Neural progenitor cell (in vitro differentiated cells): ENCODE measurements at places on chromosomes 13 and 19. TPM values are rescaled to one million over a fixed set of nuclear protein-coding genes. Genes with fewer than 3 reads are reported as not detected.
A peak's percentile ranks its signal among the peaks of the same experiment; 100 is the strongest.

DNA sequence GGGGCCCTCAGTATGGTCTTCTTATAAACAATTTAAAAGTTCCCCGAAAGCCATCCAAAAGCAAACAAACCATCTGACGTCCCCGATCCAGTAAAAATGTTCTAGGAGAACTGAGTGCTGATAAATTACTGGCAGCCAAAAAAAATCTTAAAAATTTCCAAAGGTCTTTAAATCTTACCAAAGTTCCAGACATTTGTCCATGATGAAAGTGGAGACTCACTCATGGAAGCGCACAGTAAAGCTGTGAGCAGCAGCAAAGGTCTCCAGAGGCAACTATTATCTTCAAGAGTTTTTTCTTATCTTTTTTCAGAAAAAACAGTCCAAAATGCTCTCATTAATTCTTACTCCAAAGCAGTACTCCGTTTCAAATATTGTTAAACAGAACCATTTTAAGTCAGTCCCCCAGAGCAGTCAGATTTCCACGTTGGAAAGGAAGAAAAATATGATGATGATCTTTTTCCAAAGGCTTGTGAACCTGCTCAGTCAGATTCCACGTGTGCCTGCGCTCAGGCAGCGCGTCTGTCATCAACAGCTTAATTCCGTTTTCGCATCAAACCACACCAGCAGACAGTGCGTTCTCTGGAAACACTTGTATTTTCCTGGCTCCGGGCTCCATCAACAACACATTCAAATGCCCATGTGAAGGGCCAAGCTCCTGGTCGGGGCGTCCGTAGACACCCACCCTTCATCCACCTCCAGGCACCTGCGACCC, 85.4 kb downstream of the COL4A1 start:
- DNase-seq, result no peak
- H3K4me3 ChIP-seq, result no peak overlapping the region
- no peaks in the 10 kb centered on the region for H3K27me3 ChIP-seq
- H3K36me3 ChIP-seq, result no peaks in the 10 kb centered on the region
- peaks cover under 1% of the 10 kb centered on the region for H3K4me1 ChIP-seq
- no peak overlapping the region for H3K27ac ChIP-seq

- DNase-seq, result peak; percentile 54
- no peak overlapping the region for H3K4me3 ChIP-seq
- H3K27me3 ChIP-seq, result no peaks in the 10 kb centered on the region
- H3K4me1 ChIP-seq, result no peaks in the 10 kb centered on the region
- no peaks in the 10 kb centered on the region for H3K36me3 ChIP-seq
- H3K27ac ChIP-seq, result no peak overlapping the region
Measured at GRCh38 chr13:32911506-32911905, 104.7 kb upstream of the KL start.

DNA sequence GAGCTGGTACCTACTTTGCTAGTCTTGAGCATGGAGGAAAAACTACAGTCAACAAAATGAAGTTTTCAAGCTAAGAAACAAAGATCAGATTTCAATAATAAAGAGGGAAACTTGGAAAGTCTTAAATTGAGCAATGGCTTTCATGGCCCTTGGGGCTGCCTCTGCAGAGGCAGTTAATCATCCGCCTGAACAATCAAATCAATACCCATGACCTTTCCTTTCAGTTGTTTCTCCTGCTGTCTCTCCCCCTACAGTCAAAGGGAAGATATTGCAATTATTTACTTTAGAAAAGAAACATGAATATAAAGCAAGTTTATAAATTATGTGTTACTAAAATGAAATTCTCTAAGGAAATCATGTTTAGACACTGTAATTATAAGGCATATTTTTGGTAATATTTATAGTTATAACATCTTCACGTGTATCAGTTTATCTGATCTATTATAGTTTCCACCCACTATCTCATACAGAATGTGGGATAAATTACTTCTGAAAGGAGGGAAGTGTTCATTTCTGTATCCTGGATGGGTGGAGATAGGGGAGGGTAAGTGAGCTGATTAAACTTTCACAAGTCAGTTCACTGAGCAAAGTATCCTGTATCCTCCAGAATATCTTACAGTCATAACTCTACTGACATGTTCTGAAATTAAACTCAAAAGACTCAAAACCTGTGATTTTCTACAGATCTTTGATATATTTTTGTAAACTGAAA, 72.4 kb upstream of the TSC22D1 start:
- H3K36me3 ChIP-seq, result no peaks in the 10 kb centered on the region
- no peak for DNase-seq
- H3K4me3 ChIP-seq, result no peak overlapping the region
- peaks cover 10% of the 10 kb centered on the region for H3K4me1 ChIP-seq

- H3K27me3 ChIP-seq, result no peaks in the 10 kb centered on the region
- H3K36me3 ChIP-seq, result no peaks in the 10 kb centered on the region
- H3K4me1 ChIP-seq, result no peaks in the 10 kb centered on the region
- no peak for DNase-seq
- H3K4me3 ChIP-seq, result no peak overlapping the region
Measured at GRCh38 chr13:98886587-98887230, 91.2 kb downstream of the DOCK9 start.

GRCh38 chr13:92994056-92994455, 232.6 kb upstream of the GPC6 start:
- H3K27me3 ChIP-seq, result no peaks in the 10 kb centered on the region
- H3K4me1 ChIP-seq, result no peaks in the 10 kb centered on the region
- H3K27ac ChIP-seq, result no peak overlapping the region
- no peak overlapping the region for H3K4me3 ChIP-seq
- no peaks in the 10 kb centered on the region for H3K36me3 ChIP-seq

GRCh38 chr13:48626077-48626449, 27.7 kb upstream of the CYSLTR2 start:
- H3K4me3 ChIP-seq, result no peak overlapping the region
- H3K36me3 ChIP-seq, result no peaks in the 10 kb centered on the region
- no peak for DNase-seq
- H3K4me1 ChIP-seq, result no peaks in the 10 kb centered on the region
- H3K27me3 ChIP-seq, result no peaks in the 10 kb centered on the region

GRCh38 chr19:13132471-13133180, 14.6 kb downstream of the NACC1 start:
- H3K4me1 ChIP-seq, result no peaks in the 10 kb centered on the region
- DNase-seq, result no peak
- H3K27me3 ChIP-seq, result no peaks in the 10 kb centered on the region
- no peak overlapping the region for H3K4me3 ChIP-seq

DNA sequence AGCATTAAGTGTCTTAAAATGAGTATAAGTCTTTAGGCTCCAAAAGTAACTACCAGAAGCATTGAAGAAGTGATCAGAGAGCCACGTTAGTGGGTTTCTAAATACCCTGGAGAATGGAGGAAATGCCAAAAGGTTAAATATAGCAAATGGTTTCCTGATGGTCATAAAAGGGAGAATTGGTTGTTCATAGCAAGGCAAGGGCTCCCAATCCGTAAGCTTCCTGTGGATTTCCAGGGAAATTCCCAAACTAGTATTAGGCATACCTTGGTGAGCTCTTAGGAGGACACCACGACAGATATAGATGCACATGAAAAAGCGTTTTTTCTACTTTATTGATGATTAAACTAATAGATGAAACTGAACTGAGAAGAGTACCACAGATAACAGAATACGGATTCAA, 410.9 kb downstream of the FOXO1 start:
- H3K36me3 ChIP-seq, result no peaks in the 10 kb centered on the region
- H3K27ac ChIP-seq, result no peak overlapping the region
- H3K4me3 ChIP-seq, result no peak overlapping the region
- no peak for DNase-seq
- no peaks in the 10 kb centered on the region for H3K27me3 ChIP-seq
- no peaks in the 10 kb centered on the region for H3K4me1 ChIP-seq

DNA sequence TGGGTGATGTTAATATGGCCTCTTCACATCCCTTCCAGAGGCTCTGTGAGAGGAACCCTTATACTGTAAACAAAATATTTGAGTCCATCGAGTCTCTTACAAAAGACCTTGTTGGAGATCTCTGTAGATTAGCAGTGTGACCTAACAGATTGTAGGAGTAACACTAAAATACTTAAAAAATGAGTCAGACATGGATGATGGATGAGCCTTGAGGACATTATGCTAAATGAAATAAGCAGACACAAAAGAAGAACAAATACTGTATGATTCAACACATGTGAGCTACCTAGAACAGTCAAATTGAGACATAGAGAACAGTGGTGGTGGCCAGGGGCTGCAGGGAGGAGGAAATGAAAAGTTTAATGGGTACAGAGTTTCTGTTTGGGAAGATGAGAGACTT, 152.2 kb upstream of the UBL3 start:
- H3K27me3 ChIP-seq, result no peaks in the 10 kb centered on the region
- no peak overlapping the region for H3K4me3 ChIP-seq
- H3K4me1 ChIP-seq, result no peaks in the 10 kb centered on the region
- H3K36me3 ChIP-seq, result no peaks in the 10 kb centered on the region
- no peak for DNase-seq

DNA sequence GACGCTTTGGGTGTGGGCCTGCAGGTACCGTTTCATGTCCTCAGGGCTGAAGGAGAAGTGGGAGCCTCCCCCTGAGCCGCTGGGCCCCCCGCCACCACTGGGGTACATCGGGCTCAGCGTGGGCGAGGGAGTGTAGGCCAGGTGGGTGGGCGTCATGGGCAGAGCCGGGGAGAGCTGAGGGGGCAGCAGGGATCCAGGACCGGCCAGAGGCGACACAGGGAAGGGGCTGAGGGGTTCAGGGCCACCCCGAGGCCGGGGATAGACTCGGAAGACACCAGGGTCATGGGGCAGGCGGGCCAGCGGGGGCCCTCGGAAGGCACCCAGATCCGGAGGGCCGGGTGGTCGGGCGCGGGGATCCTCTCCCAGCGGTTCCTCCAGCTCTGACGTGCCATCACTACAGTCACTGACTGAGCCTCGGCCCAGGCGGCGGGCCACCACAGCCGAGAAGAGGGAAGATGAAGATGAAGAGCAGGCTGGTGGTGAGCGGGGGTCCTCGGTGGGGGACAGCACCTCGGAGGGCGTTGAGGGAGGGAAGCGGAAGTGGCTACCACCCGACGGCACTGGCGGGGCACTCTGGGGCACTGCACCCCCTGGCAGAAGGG, 5.7 kb downstream of the ERF start:
- no peak overlapping the region for H3K4me3 ChIP-seq
- no peak for DNase-seq
- H3K4me1 ChIP-seq, result peaks cover 17% of the 10 kb centered on the region
- H3K27ac ChIP-seq, result no peak overlapping the region
- H3K27me3 ChIP-seq, result no peaks in the 10 kb centered on the region
- H3K36me3 ChIP-seq, result no peaks in the 10 kb centered on the region

DNA sequence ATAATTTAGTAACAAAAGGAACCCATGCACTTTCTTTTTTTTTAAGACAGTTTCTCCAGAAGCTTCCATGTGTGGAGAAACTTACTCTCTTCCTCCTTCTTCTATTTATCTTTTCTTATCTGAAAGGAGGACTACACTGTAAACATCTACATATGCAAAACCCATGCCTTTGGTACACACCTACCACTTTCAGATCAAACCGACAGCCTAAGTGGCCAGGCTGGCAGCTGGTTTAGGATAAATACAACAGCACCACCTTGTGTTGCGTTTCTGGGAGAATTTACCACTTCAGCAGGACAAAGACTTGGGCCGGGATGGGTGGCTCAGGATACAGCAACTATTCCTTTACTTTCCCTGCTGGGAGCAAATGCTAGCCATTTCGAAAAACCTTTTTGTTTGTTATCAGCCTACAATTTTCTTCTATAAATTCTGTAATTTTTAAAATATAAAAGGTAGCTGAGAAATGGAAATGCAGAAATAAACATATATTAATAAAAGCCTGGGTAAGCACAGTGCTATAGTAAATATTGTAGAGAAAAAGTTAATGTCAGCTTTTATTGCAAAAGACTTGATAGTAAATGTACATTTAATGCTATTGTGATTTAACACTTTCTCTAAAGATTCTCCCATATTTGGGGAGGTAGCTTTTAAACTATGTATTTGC, 94.0 kb upstream of the RFC3 start:
- peak; percentile 88 for DNase-seq
- no peak overlapping the region for H3K27ac ChIP-seq
- no peaks in the 10 kb centered on the region for H3K27me3 ChIP-seq
- no peak overlapping the region for H3K4me3 ChIP-seq
- no peaks in the 10 kb centered on the region for H3K36me3 ChIP-seq

GRCh38 chr13:98486412-98486811, 90.5 kb downstream of the STK24 start:
- H3K27ac ChIP-seq, result no peak overlapping the region
- no peaks in the 10 kb centered on the region for H3K27me3 ChIP-seq
- H3K4me3 ChIP-seq, result no peak overlapping the region
- no peaks in the 10 kb centered on the region for H3K36me3 ChIP-seq
- H3K4me1 ChIP-seq, result peaks cover 70% of the 10 kb centered on the region

DNA sequence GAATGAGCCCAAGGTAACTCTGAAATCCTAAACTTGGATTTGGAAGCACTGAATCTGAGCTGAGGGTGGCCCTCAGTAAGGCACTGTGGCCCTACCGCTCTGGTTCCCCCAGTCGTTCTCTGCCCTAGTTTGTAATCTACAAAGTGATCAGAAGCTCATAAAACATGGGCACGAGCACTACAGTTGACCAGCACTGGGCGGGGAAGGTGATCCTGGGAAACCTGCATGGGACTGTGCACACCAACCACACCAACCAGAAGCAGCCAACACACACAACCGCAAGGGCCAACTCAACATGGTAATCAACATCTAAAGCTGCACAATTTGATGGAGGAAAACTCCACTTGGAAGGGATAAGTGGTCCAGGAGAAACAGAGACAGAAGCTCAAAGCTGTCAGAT, 22.9 kb downstream of the SLC7A1 start:
- H3K36me3 ChIP-seq, result no peaks in the 10 kb centered on the region
- no peaks in the 10 kb centered on the region for H3K27me3 ChIP-seq
- H3K4me1 ChIP-seq, result peaks cover 18% of the 10 kb centered on the region
- H3K4me3 ChIP-seq, result no peak overlapping the region

The HPN gene
- 0.30 and 2.2 TPM in 2 replicates for total RNA-seq

The NCAN gene
- total RNA-seq, result 4.8 and 12.9 TPM in 2 replicates

The ZNF331 gene
- 44.2 and 68.5 TPM in 2 replicates for total RNA-seq

The MEIOSIN gene
- total RNA-seq, result 0.06 TPM in 1 of 2 replicates, not detected in the other

The ZNF763 gene
- 10.0 and 17.7 TPM in 2 replicates for total RNA-seq

The LILRB1 gene
- total RNA-seq, result not detected in 2 replicates

The SIGLEC10 gene
- total RNA-seq, result not detected in 2 replicates

The ZIC5 gene
- total RNA-seq, result 29.0 and 35.7 TPM in 2 replicates

The UNC13A gene
- 0.77 and 1.3 TPM in 2 replicates for total RNA-seq
